Tongue (tissue), 3 donors: ENCODE measurements at places on chromosomes 13 and 19. TPM values are rescaled to one million over a fixed set of nuclear protein-coding genes. Genes with fewer than 3 reads are reported as not detected.

ADGRE2 gene
- total RNA-seq = 0.31 TPM

DNA sequence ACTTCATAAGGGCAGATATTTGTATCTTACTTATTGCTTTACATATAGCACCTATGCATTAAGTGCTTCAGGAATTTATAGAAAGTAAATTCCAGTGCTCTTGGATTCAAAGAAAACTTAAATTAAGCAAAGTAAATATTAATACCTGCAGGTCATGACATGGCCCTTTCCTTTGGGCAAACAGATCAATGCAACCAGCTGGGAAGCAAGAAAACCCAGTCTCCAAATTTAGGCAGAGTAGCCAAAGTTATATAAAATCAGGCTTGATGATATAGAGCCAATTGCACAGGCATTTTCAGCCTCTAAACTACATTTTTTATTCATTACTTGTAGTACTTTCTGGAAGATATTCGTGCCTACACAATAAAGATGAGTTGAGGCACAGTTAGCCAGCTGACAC lies 16.9 kb downstream of the TGDS start:
- DNase-seq = no peak

DNA sequence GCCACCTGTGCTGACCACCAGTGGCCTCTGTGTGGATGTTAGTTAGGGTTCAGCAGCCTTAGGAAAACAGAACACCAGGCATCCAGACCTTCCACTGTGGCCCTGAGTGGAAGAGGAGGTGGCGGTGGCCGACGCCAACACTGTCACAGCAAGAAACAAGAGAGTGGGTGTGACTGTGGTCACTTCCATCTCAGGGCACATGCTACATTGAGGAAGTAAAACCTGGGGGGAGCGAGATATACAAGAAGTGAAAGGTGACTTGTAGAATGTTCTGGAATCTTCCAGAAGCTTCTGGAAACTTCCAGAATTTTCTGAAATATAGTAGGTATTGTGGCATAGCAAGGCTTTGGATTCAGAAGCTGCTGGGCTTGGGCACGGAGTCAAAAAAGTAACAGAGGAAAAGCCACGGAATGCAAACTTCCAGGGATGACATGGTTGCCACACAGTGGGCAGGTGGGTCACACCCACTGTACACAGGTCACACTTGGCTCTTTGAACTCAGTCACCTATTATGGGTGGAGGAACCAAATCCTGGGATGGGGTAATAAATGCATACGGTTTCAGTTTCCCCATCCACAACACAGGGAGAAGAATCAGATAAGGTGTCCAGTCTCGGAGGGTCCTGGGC lies 24.3 kb downstream of the GNG7 start:
- DNase-seq = no peak

DNA sequence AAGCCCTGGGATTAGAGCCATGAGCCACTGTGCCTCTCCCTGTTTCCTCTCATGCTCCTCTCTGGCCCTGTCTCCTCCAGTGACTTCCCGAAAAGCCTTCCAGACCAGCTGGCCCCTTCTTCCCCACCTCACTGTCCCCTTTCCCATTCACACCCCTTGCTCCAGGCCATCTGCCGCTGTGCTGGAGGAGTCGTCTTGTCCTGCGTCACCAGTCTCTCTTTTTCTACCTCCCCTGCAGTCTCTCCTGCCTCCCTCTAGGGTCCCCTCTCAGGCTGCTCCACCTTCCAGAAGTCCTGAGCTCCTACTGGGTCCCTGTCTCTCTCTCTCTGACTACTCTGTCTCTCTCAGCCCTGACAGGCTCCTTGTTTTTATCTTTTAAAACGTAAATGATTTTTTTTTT lies 5.3 kb upstream of the FFAR1 start:
- no peak for DNase-seq

DNA sequence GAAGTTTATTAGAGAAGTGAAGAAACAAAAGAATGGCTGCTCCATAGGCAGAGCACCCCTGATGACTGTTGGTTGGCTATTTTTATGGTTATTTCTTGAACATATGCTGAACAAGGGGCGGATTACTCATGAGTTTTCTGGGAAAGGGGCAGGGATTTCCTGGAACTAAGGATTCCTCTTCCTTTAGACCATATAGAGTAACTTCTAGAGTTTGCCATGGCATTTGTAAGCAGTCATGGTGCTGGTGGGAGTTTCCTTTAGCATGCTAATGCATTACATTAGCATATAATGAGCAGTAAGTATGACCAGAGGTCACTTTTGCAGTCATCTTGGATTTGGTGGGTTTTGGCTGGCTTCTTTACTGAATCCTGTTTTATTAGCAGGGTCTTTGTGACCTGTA lies 38.7 kb upstream of the PCDH8 start:
- DNase-seq = no peak

- no peak for DNase-seq
Measured at GRCh38 chr13:112152846-112153245, 85.9 kb downstream of the SOX1 start.

GRCh38 chr13:32316028-32316339 lies 676 bp downstream of the BRCA2 start:
- DNase-seq = no peak
